ENCODE measurements at places on chromosomes 12 and 14.

- DNase-seq, result no peak
Observed at GRCh38 chr12:80867941-80868340, 69.8 kb downstream of the LIN7A start.

GRCh38 chr12:106380954-106381353 is 23.4 kb downstream of the POLR3B start:
- no peak for DNase-seq

- no peak for DNase-seq
Observed at GRCh38 chr14:56210571-56210970, 92.4 kb downstream of the PELI2 start.

GRCh38 chr14:50082308-50082742 is 34.0 kb downstream of the VCPKMT start:
- DNase-seq, result no peak

DNA sequence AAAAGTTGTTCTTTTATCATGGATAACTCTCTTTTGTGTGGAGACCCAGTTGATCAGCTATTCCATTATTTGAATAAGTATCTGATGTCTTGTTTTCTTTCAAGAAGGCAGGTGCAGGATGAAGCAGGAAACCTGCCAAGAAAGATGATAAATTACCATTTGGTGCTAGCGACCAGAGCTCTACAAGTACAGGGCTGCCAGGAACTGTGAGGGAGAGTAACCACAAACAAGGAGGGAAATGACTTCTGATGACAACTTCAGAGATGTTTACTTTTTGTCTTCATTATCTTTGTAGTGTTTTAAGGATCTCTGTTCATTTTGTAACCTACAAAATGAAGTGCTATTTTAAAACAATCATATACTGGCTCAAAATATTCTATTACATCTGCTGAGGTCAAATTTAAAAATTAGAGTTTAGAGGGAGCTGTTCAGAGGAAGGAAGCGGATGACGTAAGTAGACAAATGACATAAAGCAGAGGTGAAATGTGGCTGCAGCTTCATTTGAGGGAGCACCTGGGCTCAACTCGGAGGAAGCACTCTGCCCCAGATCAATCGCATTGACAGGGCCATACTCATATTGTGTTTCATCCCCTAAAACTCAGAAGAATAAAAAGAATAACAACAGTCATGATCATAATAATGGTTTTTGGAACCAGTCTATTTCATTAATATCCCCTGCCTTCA is 226.8 kb downstream of the C12orf42 start:
- no peak for DNase-seq

GRCh38 chr12:14769969-14770495 is 33.2 kb downstream of the WBP11 start:
- peak; percentile 91 for DNase-seq

GRCh38 chr12:77537663-77538062 is 293.0 kb upstream of the NAV3 start:
- no peak for DNase-seq

DNA sequence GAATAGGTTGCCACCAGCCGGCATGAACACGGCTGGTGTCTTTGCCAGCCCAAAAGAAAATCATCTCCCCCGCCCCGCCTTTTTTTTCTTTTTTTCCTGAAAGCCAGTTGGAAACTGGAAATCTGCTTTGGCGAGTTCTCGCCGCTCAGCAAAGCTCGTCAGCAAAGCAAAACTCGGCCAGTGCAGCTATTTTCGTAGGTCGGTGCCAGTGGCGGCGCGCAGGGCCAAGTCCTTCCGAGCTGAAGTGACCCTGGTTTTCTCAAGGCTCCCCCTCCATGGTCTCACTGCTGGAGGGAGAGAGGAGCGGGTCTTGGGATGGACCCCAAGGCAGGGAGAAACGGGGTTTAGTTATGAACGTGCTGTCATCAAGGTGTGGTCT is 248.4 kb upstream of the RTL1 start:
- DNase-seq, result no peak

DNA sequence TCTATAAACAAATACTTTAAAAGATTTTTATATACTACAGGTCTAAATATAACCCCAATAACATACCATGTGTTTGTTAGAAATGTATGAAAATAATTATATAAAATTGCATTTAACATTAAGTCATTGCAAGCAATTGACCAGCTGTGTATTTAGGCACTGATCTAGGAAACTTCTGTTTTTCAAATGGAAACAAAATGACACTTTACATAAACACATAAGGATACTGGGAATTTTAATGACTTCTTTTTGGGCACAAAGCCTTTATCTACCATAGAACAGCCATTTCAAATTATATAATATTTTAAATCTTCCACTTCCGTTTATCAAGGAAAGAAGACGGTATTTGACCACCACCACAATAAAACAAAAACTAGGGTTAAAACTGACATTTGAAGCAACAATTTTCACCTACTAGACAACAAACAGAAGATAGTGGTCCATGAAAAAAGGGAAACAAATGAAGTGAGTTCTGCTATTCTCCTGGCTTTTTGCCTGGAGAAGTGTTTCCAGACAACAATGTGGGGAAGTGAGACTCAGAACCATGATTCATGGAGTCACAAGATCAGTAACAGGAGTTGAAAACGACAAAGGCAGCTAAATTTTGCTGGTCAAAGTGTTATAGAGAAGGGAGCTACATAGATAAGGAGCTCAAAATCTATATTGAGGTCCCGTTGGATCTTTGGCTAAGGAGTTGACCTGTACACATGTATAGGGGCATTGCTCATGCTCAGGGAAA is 475.1 kb downstream of the TRHDE start:
- DNase-seq, result no peak

- peak; percentile 91 for DNase-seq
Observed at GRCh38 chr12:52924764-52925716, 20.2 kb upstream of the KRT8 start.

GRCh38 chr14:95464103-95464502 is 52.3 kb downstream of the SYNE3 start:
- no peak for DNase-seq

GRCh38 chr12:124573839-124574786 is 6.7 kb upstream of the NCOR2 start:
- DNase-seq, result no peak

DNA sequence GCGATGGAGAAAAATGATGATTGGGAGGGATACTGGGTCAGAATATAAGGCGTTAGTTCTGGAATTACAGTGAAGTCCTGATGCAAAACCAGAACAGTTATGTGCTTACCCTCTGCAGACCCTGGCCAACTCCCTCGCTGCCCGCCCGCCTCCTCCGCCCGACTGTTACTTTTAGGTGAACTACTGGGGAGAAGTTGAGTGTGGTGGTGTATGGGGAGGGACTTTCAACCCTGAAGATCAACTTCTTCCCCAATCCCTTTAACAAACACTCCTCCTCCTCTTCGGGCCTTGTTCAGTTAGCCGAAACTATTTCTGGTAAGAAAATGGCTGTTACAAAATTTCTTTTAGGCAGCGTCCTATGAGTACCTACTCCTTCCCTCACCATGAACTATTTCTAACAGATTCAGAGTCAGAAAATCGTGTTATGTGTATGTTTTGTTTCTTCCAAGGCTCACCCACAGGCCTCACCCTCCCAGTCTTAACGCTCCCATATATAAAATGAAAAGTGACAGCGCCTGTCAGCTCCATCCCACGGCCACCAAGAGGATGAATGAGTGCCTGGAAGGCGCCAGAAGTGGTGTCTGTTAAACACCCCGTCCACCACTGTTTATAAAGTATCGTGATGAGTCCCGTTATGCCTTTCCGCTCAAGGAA is 1.3 kb downstream of the FBXO33 start:
- DNase-seq, result no peak

GRCh38 chr14:30143627-30144026 is 216.0 kb upstream of the PRKD1 start:
- no peak for DNase-seq

DNA sequence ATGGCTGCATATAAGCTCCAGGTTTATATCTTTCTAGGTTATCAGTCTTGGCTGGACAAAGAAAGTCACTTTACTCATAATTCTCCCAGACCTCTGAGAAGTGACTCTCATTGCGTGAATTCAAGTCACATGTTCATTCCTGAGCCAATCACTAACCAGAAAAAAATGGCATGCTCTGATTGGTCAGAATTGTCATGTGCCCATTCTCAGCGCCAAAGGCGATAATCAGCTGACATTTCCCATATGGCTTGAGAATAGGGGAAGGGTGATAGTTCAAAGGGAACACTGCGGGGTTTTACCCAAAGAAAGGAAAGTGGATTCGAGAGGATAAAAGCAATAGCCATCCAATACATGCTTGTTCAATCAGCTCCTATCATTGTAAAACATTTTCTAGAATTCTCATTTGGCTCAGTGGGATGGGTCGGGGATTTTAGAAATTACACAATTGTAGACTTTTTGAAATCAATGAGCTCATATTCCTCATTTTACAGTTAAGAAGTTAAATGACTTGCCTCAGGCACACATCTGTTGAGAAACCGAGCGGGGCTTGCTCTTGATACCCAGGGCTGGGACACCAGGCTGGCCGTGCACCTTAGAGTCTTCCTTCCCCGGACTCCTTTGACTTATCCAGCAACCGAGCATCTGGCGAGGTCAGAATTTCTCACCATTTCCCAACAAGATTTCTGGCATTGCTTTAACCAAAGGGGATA is 454.0 kb upstream of the TBX3 start:
- DNase-seq, result no peak

- no peak for DNase-seq
Observed at GRCh38 chr12:55760663-55761062, 17.7 kb downstream of the GDF11 start.

GRCh38 chr14:24459331-24459730 is 16.8 kb upstream of the SDR39U1 start:
- no peak for DNase-seq

DNA sequence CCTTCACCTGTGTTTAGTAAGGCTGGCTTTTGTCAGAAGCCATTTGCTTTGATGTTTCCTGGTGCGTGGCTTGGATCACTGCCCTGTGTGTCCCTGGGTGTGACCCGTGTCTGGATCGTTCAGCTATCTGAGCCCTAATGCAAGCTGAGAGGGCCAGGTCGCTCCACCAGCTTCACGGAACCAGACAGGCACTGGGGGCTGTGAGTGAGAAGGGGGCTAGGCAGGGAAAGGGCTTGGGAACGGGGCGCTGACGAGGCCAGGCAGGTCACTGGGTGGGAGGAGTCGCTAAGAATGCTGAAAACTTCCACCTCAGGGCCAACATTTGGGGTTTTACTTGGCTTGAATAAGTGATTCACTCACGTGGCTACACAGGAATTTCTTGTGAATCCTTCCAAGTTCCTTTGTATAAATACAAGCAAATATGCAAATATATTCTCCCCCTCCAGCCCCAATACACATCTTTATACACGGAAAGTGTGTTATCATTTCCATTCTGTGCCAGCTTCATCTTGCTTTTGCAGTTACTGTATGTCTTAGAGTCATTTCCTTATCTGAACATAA is 24.2 kb upstream of the MMP17 start:
- no peak for DNase-seq

DNA sequence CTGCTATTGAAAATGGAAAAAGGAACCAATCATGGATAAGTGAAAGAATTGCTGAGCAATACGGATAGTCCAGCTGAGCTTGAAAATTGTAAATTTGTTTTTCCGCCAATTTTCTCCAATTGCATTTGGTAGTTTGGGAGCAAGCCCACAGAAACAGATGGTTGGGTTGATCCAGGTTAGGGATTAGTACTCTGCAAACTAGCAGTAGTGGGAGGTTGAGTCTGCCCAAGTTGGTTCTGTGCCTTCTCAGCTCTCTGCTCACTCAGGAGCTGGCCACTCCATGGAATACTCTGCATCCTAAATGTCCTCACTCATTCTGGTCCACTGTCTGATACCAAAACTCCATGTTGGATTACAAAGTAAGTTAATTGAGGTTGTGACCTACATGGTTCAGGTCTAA is 361.1 kb upstream of the ATP2B1 start:
- no peak for DNase-seq

DNA sequence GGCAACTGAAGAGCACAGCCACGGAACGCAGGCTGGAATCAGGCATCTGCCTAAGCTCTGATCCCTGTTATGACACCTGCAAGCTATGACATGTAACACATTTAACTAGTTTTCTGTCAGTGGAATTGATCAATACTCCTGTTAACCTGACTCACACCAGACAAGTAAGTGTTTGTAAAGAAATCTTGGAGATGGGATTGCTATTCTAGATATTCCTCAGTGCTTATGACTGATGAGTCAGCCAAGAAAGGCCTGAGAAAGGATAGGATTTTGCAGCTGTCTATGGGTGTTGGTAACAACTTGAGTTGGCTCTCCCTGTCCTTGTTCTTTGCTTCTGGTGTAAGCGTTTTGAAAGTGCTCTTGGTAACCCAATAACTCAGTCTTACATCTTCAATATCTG is 110.5 kb downstream of the GPR135 start:
- DNase-seq, result no peak

DNA sequence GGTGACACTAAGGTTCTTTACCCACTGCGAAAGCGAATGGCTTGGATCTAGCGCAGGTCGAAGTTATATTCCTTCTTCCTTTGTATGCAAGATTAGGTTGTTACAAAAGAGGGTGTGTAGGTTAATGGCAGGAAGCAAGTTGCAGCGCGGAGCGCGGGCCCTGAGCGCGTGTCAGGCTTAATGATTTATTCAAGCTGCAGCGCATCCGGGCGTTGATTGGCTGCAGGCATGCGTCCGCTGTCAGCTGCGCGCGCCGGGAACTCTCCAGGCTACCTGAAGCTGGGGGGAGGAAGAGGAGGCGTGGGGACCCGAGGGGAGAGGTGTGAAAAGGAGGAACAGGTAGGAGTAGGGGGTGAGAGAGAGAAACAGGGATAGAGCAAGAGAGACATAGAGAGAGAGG is 7.4 kb downstream of the ASCL1 start:
- no peak for DNase-seq

GRCh38 chr14:69092840-69093422 is 60.0 kb downstream of the DCAF5 start:
- DNase-seq, result no peak

DNA sequence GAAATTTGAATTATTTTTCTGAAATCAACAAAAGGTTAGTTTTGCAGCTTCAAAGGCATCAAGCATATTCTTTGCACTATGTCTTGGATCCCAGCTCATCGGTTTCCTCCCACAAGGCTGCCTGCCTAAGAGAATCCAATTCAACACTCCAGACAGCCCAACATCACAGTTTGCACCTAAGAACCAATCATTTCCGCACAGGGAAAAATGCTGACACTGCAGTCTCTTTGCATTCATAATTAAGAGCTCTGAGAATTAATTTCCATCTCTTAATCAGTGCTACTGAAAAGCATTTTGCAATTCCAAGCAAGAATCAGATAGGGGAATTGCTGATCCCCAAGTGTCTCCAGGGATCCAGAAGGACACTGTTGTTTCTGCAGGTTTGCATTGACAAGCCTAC is 175.9 kb downstream of the PIWIL1 start:
- DNase-seq, result no peak

DNA sequence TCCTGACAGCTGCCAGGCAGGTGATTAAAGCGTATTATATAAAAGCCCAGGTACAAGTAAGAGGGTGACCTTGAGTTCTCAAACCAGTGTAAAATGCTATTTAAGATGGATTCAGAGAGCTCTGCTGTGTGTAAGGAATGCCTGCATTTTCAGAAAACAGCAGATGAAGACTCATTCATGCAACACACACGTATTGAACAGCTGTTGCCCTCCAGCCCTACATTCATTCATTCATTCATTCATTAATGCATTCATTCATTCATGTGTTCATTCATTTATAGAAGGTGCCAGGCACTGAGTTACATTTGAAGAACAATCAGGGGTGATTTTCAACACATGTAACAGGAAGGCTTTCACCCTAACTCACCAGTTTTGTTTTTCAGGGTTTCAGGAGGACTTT is 27.4 kb upstream of the ELK3 start:
- no peak for DNase-seq

GRCh38 chr12:25249931-25250738 is 594 bp downstream of the KRAS start:
- no peak for DNase-seq

Data from SW 1271 (cell line).